ENCODE measurements at places on chromosomes 6 and 20. TPM values are rescaled to one million over a fixed set of nuclear protein-coding genes. Genes with fewer than 3 reads are reported as not detected.

DNA sequence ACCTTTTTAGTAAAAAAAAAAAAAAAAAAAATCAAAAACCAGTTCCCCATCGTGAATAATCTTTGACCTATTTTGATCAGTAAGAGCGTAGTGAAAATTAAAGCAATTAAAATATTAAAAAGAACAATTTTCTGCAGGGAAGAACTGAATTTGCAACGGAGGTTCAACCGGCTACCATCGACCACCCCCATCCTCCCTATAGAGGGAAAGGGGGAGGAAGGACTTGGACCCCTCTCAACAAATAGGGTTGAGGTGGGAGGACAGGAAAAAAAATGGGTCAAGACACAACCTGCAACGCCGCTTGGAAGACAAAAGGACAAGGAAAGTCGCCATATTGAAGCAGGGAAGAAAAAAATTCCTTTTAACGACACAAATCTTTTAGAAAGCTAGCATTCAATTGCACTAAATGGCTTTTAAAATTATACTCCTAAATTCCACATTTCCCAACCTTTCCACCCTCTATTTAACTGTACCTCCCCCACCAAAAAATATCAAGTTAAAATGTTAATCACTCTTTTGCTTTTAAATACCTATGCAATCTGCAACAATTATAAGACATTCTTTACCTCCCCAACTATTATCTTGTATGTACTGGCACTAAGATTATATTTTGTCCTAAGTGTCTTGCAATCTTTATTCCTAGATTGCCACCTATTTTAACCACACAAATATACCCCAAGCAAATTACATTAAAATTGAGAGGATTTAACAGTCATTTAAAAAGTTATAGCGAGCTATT, 1.7 kb downstream of the PPP1R10 start:
- peak; percentile 71 for DNase-seq

GRCh38 chr6:93272211-93272610, 147.1 kb downstream of the EPHA7 start:
- DNase-seq: no peak

DNA sequence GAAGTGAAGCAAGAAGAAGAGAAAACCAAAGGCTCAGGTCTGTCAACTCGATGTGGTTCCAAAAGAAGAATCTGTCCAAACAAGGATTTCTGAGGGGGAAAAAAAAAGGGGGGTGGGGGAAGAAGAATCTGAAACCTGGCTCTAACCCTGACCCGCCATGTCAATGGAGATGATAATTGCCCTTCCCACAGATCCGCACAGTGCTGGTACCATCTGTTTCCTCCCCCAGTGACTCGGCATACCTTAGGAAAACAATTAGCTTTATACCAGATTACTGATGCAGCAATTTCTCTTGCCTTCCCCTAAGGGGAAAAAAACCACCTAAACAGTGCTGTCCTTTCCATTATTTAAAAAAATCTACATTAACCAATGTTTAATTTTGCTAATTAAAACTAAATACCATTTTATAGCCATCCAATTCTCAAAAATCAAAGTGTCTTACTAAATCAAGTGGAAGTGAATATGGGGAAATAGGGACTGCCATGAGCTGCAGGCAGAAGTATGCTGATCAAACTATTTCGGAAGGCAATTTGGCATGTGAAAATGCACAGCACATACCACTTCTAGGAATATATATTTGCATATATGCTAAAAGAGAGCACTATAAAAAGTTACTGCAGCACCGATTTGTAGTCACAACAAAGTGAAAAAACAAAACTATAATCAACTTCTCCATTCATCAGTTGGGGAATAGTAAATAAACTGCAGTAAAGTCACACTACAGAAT, 46.8 kb downstream of the MAP7 start:
- no peak for DNase-seq

DNA sequence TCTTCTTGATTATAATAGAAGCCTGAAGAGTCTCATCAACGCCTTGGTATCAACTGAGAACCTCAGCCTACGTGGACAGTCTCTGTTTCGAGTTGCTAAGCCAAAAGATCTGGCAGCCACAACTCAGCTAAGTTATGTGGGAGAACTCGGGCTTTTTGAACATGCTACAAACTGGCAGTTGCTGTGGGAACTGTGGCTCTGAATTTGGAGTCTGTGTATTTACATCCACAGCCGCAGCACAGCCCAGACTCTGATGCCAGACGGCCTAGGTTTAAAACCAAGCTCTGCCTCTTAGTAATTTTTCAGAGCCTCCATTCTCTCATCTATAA, 35.8 kb downstream of the RIPOR2 start:
- DNase-seq: no peak

DNA sequence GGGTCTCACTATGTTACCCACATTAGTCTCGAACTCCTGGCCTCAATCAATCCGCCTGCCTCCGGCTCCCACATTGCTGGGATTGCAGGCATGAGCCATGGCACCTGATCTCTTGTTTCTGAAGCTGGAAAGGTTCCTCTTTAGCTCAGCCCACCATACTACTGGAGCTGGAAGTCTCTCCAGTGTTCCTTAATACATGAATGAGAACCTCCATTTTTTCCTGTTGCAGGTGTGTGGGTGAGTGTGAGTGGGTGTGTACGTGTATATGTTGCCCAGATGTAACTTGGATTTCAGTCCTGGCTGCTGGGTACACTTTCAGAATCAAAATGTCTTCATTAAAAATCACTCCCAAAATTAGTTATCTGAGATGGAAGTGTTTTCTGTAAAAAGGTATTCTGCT, 11.1 kb downstream of the PNPLA1 start:
- DNase-seq: no peak

DNA sequence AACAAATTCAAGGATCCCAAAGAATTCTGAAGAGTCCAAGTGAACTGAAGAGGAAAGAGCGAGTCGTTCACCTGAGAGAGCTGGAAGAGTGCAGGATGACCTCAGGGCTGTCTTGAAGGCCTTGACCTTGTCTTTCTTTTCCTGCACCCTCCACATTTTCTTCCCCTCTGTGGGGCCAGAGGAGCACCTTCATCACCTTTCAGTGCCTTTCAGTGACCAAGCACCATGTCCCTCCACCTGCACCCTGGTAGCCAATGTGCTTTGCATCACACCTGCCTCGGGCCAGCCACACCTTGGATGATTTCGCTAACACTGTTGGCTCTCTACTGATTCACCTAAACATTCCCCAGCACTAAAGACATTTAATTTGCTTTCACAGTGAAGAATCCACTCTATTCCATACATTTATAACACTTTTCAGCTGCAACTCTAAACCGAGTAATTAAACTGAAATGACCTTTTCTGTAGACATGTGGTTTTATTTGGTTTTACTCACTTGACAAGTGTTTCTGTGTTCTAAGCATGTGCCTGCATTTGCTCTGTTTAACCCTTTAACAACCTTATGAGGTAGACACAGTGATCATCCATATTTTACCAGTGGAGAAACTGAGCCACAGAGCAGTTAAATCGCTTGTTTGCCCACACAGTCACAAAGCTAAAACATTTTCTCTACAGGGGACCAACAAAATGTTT, 121.3 kb upstream of the CST7 start:
- no peak for DNase-seq

- no peak for DNase-seq
These were observed 4.5 kb upstream of the ALDH8A1 start for GRCh38 chr6:134954272-134955000.

- DNase-seq: no peak
These were observed 35.3 kb upstream of the BCAS1 start for GRCh38 chr20:54105653-54106052.

DNA sequence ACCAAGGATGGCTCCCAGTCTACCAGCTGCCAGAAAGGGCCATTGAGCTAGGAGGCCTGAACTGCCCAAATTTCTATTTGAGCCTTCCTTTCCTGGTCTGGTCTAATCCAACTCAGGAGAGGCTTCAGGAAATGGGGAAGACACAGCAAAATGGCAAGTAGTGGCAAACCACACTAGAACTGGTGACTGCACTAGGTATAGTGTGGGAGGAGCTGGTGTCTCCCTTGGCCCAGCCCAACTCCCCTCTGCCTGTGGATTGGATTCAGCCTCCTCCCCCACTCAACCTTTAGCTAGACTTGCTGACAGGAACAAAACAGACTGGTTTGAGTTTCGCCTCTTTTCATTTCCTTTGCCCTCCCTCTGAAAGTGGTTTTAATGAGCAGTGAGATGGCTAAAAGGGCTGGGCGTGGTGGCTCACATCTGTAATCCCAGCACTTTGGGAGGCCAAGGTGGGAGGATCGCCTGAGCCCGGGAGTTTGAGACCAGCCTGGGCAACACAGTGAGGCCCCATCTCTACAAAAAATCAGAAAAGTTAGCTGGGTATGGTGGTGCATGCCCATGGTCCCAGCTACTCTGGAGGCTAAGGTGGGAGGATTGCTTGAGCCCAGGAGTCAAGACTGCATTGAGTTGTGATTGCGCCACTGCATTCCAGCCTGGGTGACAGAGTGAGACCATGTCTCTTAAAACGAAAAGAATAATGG, 17.5 kb downstream of the MRPS18A start:
- DNase-seq: no peak

DNA sequence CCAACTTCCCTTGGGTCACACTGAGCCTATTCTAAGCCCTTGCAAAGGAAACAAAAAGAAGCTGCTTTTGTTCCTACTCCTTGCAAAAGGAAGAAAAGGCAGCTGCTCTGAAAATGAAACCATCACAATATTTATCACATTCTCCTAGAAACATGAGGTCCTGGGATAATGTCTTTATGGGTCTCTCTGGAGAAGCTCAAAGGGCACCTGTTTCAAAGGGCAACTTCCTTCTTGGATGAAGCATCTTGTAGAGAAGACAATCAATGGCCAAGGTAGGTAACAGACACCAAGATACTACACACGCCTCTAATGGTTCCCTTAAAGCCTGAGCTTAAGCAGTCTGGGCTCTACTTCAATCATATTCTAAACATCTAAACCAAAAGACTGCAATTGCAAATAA, 10.4 kb downstream of the ELOVL5 start:
- no peak for DNase-seq

- DNase-seq: no peak
These were observed 540.2 kb downstream of the PRKN start for GRCh38 chr6:162187168-162187935.

DNA sequence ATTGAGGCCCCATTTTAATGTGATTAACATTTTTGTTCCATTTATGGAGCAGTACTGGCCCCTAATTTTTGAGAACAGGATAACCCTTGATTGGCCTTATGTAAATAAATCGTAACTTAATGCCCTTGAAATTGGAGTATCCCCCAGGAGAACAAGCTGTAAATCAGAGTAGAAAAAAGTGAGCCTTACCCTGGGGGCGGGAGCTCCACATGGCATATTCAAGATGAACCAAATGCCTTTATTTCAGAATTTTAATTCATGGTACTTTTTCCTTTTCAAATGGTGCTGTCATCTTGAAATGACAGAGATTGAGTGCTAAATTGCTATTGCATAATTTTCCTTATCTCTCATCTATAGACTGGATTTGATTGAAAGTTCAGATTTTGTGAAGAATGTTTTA, 809.5 kb upstream of the FLRT3 start:
- no peak for DNase-seq

GRCh38 chr6:144654506-144654905, 369.4 kb downstream of the UTRN start:
- DNase-seq: no peak

Gene PDE7B
- total RNA-seq: 9.2 TPM

Gene FBXO30
- 10.2 TPM for total RNA-seq

Gene BMP5
- not detected for total RNA-seq

Gene ENTPD6
- total RNA-seq: 64.4 TPM

Gene PABPC1L
- 105 TPM for total RNA-seq

Gene CNKSR3
- total RNA-seq: not detected

Gene ULBP2
- not detected for total RNA-seq

Gene BTN3A1
- 175 TPM for total RNA-seq

Gene MYLK4
- 1.1 TPM for total RNA-seq
